ENCODE measurements at places on chromosomes 5 and 9. TPM values are rescaled to one million over a fixed set of nuclear protein-coding genes. Genes with fewer than 3 reads are reported as not detected.

GRCh38 chr9:83620841-83621636 lies 1.9 kb upstream of the IDNK start:
- peak overlapping the region; percentile 48 for H3K4me3 ChIP-seq
- H3K27ac ChIP-seq, result no peak overlapping the region
- H3K36me3 ChIP-seq, result no peaks in the 10 kb centered on the region
- peaks cover 2% of the 10 kb centered on the region for H3K27me3 ChIP-seq
- peaks cover 16% of the 10 kb centered on the region for H3K4me1 ChIP-seq

DNA sequence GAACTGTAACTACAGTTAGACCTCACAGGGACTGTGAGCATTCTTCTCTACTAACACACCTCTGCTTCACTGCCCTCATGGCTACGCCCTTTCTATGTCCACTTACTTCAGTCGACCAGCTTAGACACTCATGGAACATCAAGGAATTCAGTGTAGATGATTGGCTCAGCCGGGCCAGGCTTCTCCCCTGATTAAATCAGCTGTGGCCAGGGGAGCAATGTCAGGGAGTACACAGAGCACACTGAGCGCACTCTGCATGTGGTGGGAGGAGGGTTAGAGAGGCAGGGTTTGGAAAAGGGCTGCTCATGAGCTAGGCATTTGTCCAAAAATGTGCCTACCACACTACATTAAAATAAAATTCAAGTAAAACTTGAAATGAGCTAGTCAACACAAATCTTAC lies 400.5 kb downstream of the ARRDC3 start:
- no peaks in the 10 kb centered on the region for H3K36me3 ChIP-seq
- peaks cover 2% of the 10 kb centered on the region for H3K27me3 ChIP-seq
- no peak overlapping the region for H3K27ac ChIP-seq

OR1J2 gene
- total RNA-seq, result not detected

IFNA2 gene
- not detected for total RNA-seq

PROB1 gene
- 7.3 TPM for total RNA-seq

All from endothelial cell (in vitro differentiated cells).